ENCODE measurements at places on chromosomes 13 and 19.

DNA sequence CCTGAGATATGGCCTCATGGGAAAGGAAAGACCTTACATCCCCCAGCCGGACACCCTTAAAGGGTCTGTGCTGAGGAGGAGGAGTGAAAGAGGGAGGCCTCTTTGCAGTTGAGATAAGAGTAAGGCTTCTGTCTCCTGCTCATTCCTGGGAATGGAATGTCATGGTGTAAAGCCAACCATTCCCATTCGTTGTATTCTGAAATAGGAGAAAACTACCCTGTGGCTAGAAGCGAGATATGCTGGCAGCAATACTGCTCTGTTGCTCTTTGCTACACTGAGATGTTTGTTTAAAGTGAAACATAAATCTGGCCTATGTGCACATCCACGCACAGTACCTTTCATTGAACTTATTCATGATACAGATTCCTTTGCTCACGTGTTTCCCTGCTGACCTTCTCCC lies 783 bp upstream of the ZNF587B start:
- DNase-seq, result no peak

DNA sequence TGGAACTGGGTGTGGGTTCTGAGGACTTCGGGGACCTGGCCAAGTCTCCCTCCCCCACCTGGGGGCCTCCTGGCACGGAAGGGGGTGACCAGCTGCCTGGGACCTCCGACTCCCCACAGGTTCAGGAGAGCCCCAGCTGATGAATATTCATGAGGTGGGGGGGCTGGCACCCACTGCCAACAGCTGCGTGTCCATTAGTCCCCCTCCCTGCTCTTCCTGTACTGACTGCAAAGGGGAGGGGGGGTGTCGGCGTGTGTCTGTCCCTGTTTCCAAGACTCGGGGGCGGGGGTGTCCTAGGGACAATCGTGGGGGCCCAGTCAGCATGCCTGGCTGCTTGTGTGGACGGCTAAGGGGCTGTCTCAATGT lies 10.6 kb upstream of the NFIX start:
- DNase-seq, result no peak

- no peak for DNase-seq
Measured at GRCh38 chr13:85816413-85816812, 17.2 kb upstream of the SLITRK6 start.

GRCh38 chr13:33137721-33138120 lies 121.5 kb downstream of the KL start:
- no peak for DNase-seq

DNA sequence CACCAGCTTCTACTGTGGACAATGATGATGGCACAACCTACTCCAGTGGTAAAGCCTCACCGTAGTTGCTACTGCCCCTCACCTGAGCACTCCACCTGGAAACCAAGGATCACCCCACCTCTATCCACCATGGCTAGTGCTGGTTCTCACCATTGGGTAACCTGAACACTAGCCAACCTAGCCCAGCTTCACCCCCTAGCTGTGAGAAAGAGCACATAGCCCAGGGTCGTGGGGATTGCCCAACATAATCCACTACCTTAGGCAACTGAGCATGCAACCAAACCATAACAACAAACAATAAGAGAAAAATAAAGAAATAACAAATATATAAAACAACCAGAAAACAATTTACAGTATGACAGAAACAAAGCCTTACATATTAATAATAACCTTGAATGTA lies 560.1 kb downstream of the DIAPH3 start:
- DNase-seq, result no peak

GRCh38 chr19:49573425-49573824 lies 6.9 kb downstream of the NOSIP start:
- DNase-seq, result no peak

DNA sequence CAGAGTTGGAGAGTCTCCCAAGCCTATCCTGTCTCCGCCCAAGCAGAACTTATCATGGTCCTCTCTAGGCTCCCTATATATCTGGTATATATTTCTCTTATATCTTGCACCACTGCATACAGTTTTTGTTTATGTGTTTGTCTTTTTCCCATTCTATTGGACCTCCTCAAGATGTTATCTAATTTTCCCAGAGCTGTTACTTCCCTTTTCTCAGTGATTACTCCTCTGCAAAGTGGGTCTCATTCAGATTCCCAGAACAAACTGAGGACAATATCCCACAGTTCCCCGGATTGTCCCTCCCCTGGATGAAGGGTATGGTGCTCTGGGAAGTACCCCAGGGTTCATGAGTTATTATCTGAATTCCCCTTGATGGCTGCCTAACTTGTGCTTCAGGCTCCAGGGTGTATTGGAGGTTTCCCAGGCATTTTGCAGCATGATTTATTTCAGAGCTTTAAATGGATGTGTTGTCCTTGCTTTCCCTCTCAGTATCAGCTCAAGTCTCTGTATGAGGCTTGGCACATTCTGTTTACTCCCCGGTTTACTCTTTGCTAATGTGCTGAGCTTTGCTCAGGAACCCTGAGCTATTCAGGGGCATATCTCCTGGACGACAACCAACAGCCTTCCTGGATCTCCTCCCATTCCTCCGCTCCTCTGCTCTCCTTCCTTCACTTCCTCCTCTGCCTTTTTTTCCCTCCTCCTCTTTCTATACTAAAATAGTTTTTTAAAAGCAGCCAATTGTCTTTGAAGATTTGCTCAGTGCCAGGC lies 329.3 kb downstream of the SPRY2 start:
- DNase-seq, result no peak

- no peak for DNase-seq
Measured at GRCh38 chr13:58869566-58869965, 1238.0 kb downstream of the PCDH17 start.

DNA sequence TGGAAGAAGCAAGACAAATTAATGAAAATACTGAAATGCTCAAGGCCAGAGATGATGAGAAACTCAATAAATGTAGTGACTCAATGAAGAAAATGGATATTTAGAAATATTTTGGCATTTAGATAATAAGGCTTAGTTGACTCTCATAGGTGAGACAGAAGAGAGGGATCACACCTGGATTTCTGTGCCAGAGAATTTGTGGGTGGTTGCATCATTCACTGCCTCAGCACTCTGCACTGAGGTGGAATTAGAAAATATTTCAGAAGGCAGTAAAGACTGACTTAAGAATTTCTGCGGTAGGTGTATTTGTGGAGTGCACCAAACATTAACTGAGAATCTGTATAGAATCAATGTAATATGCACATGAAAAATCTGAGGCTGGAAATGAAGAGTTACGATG lies 848.3 kb upstream of the PCDH9 start:
- no peak for DNase-seq

GRCh38 chr13:50236898-50237318 lies 221.7 kb downstream of the KCNRG start:
- DNase-seq, result no peak

GRCh38 chr13:81577601-81578195 lies 1236.8 kb upstream of the SPRY2 start:
- no peak for DNase-seq

Data from activated CD4-positive, alpha-beta T cell treated with anti-CD3 and anti-CD28 coated beads, Interleukin-2, amount 50 U/mL, for 48 hours (primary cell).